Naive thymus-derived CD8-positive, alpha-beta T cell (primary cell): ENCODE measurements at places on chromosomes 1 and 21. TPM values are rescaled to one million over a fixed set of nuclear protein-coding genes. Genes with fewer than 3 reads are reported as not detected.

DNA sequence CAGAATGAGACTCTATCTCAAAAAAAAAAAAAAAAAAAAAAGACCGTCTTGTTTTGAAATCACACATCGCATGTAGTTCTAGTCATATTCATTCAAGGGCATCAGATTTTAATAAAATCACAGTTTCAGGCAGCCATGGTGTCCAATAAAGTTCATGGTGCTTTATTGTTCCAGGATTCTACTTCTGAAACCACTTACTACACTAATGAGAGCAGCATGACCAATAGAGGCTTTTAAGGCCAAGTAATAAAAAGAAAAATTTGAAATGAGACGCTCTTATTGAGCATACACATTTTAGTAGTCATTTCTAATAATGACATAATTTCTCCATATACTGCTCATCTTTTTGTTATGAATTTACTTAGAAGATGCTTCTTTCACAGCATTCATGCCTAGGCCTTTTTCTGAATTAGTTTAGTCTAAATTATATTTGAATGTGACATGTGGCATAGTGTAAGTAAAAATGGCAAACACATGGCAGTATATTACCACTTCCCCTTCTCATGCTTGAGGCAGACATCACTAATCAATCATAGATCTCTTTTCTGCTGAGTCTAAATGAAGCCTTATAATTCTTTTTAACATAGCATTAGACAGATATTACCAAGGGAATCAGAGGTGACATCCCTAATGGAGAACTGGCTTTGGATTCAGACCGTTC is 18.5 kb downstream of the NTMT2 start:
- DNase-seq = no peak

PTPN22 gene
- polyA plus RNA-seq = 32.0 TPM

GRCh38 chr1:213127074-213127473 is 76.0 kb downstream of the RPS6KC1 start:
- no peak for DNase-seq

PPM1J gene
- not detected for polyA plus RNA-seq

GRCh38 chr1:208069908-208070307 is 159.0 kb upstream of the CD34 start:
- DNase-seq = no peak

- DNase-seq = no peak
Observed at GRCh38 chr1:102833151-102833550, 275.2 kb downstream of the COL11A1 start.

CYB5RL gene
- 2.4 TPM for polyA plus RNA-seq

KRTAP25-1 gene
- not detected for polyA plus RNA-seq

GRCh38 chr1:97570691-97571090 is 350.1 kb downstream of the DPYD start:
- no peak for DNase-seq

DNA sequence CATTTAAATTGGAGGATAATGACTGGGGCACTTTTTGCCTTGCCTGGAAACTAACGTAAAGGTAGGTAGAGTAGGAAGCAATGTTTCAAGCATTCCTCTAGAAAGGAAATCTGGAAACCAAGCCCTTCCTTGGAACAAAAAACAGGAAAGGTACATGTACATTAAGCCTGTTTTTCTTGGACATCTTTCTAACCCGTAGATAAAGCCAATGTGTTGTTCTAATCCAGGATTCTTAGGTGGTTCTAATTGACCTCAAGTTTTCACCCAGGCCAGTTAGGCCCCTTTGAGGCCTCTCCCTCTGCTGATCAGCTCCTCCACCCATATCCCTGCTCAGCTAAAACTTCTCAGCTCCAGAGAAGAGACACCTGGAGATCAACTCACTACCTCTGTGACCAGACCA is 6.3 kb upstream of the DUSP23 start:
- no peak for DNase-seq

DNA sequence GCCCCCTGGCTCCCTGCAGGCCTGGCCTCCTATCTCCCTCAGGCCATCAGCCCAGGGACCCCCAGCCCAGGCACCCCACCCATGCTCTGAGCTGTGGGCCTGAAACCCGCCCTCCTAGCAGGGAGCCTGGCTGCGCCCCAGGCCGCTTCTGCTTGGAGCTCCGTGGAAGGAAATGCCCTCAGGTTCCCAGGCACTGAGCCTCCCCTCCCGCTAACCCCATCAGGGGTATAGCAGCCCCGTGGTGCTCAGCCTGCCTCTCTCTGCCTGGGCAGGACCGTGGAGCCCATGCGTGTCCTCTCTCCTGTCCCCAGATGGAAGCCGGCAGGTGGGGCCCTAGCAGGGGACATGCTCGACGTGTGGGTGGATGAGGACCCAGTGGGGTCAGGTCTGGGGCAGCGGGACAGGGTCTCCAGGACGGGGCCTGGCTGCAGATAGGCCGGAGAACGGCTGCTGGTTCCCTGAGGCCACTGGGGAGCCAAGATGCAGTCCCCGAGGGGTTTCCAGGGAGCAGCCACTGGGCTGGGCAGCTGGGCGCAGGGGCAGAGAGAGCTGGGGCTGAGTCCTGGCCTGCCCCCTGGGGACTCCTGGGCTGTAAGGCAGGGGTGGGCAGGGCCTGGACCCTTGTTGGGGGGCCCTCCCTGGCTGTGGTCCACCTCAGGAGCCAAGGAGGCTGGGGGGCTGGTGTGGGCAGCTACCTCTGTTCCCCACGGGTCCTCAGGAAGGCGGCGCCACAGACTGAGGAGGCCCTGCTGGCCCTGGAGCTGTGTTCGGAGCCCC is 75.5 kb downstream of the MORN1 start:
- DNase-seq = no peak

ANKRD35 gene
- 0.57 TPM for polyA plus RNA-seq

DNA sequence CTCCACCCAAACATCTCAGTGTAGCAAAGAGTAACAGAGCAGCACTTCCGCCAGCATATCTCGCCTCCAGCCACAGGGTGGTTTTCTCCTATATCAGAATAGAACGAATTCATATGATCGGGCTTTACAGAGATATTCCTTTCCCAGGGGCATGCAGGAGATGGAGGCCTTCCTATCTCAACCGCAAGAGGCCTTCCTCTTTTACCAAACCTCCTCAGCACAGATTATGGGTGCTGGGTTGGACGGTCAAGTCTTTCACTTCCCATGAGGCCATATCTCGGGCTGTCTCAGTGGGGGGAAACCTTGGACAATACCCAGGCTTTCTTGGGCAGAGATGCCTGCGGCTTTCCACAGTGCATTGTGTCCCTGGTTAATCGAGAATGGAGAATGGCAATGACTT is 65.8 kb downstream of the OVGP1 start:
- DNase-seq = no peak

DNA sequence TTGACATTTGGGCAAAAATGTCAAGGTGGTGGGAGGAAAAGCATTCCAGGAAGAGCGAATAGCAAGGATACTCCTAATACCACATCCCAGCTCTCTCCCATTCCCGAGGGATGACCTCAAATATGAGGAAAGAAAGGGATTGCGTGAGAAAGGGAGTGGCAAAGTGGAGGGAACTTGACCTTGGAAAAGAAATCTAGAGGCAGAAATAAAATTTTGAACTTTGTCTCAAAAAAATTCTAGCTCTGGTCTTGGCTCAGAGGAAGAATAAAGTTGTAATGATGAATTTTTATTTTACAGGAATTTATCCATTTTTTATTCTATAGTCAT is 127.8 kb downstream of the TBX19 start:
- DNase-seq = no peak

IGSF21 gene
- polyA plus RNA-seq = not detected

ARMH1 gene
- polyA plus RNA-seq = 75.6 TPM

DNA sequence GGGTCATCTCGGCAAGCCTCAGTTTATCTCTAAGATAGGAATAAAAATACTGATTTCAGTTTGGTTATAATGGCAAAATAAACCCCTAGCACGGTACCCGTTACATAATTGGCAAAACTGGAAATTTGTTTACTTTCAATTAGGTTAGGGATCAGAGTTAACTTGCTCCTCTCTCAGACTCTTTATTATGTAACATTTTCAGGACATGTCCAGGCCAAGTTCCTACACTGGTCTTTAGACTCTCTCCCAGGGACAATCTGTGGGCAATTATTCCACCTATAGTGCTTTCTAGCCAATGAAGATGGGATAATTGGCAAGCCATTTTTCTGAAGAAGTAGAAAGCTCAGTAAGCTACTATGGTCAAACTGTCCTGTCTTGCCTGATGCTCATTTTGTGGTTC is 189.4 kb downstream of the NEK7 start:
- DNase-seq = no peak

UBASH3A gene
- 75.3 TPM for polyA plus RNA-seq

DNA sequence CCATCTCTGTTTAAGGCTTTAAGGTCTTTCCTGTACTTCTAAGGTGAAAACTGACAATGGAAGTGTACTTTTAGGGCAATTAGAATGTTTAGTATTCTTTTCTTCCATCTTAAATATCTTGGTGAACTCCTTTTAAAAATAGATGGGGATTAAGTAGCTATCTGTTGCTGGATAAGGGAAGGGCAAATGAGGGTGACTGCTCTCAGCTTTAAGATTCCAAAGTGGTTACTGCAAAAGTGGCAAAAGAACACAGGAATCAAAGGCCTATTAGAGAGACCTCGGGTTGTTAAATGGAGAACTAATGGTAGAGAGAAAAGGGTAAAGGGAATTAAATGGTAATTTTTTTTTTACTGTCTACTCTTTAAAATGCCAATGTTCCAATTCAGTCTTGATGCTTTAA is 774.1 kb upstream of the B3GALT2 start:
- no peak for DNase-seq

- DNase-seq = no peak
Observed at GRCh38 chr1:76335882-76336281, 261.3 kb downstream of the ST6GALNAC3 start.

GRCh38 chr1:230750986-230751625 is 3.9 kb downstream of the CAPN9 start:
- DNase-seq = no peak

DNA sequence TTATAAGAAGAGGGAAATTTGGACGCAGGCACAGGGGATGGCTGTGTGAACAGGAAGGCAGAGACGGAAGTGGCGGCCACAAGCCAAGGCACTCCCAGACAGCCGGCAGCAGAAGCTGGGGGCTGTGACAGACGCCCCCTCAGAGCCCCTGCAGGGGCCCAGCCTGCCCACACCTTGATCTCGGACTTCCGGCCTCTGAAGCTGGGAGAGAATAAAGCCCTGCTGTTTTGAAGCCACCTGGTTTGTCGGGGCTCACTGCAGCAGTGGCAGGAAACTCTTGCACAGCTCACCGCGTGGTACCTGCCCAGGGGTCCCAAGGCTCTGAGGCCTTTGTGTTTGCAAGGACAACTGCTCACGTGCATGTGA is 13.7 kb downstream of the MEGF6 start:
- DNase-seq = peak; percentile 26

DNA sequence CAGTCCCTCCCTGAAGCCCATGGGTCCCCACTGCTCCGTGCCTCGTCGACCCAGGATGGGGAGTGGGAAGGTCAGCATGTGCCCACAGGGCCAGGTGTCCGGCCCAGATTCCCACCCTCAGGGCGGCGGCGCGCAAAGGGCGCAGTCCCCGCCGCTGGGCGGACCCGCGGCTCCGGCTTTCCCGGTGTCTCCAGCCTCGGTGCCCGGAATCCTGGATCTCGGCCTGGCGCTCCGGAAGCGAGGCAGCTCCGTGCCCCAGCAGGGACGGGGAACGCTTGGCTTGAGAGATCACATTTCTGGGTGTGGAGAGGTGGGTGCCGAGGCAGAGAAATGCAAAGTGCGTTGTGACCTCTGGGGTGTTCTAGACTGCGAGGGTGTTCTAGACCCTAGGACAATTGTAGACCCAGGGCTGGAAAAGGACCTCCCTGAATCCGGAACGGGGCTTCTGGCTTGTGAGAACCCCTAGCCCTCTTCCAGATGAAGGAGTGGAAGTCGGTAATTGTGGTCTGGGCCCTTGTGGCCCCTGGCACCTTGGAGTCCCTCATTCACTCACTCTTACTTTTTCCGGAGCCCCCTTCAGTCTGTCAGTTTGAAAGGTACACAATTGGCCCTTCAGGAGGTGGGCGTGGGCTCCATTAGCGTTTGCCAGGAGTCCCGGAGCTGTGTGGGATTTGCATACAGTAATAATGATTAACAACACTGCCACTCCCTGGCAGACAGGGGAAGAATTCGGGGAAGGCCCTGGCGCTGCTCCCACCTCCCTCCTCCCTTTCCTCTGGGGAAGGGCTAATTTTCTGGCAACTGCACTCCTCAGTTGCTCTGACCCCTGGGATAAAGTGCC is 1.6 kb upstream of the KCND3 start:
- no peak for DNase-seq

DNA sequence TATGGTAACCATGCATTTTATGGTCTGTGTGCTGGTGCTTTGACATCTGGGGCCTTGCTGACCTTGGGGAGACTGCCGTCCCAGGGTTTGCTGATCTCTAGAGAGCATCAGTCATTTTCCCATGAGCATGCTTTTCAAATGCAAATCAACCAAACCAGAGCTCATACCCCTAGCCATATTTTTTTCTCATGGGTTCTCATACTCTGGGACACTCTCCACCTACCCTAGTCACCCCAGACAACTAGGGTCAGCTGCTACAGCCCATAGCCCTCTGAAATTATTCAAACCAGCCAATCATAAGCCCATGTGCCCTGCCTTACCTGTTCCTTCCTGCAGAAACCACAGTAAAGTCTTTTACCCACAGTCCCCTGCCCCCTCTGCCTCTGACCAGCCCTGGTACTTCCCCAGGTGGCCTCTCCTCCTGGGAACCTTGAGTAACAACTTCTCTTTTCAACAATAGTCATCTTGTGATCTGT is 132.0 kb downstream of the MAP3K21 start:
- DNase-seq = no peak

- no peak for DNase-seq
Observed at GRCh38 chr1:234666761-234667160, 56.8 kb upstream of the IRF2BP2 start.

HMGN2 gene
- polyA plus RNA-seq = 634 TPM

DNA sequence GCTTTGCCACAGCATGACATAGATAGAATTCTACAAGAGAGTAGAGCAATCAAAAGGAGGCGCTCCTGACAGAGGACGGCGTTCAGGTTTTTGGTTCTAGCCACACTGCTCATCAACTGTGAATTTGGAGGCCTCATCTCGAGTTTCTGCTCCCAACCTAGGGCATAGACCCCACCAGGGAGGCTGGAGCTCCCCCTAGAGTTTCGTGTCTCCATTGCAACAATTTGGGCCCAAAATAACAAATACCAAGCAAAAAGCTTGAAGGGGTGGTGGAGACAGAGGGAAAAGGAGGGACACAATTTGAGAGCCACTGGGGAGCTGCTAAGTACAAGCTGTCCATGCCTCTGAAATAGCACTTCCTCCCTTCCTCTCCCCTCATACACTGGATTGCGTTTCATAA is 297.0 kb downstream of the GPATCH2 start:
- DNase-seq = no peak

GRCh38 chr1:110477041-110477440 is 26.1 kb downstream of the PROK1 start:
- no peak for DNase-seq

- DNase-seq = peak; percentile 26
Observed at GRCh38 chr1:61083013-61083806, 849 bp downstream of the NFIA start.

DNA sequence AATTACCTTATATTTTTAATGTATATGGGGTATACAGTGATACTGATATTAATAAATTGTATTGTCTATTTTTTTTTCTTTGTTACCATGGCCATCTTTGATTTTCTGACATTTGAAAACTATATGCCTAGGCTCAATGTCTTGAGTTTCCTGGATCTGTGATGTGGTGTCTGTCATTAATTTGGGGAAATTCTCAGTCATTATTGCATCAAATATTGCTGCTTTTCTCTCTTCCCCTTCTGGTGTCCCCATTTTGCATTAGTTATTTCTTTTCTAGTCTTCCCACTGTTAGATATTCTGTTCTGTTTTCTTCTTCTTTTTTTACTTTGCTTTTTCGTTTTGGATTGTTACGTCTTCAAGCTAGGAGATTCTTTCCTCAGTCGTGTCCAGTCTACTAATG is 33.8 kb downstream of the ZBTB40 start:
- no peak for DNase-seq

- DNase-seq = no peak
Observed at GRCh38 chr1:99613716-99614115, 32.2 kb upstream of the PALMD start.
